ENCODE measurements at places on chromosomes 2 and 18.

- no peak for DNase-seq
Measured at GRCh38 chr2:209642146-209642820, 129.3 kb upstream of the UNC80 start.

DNA sequence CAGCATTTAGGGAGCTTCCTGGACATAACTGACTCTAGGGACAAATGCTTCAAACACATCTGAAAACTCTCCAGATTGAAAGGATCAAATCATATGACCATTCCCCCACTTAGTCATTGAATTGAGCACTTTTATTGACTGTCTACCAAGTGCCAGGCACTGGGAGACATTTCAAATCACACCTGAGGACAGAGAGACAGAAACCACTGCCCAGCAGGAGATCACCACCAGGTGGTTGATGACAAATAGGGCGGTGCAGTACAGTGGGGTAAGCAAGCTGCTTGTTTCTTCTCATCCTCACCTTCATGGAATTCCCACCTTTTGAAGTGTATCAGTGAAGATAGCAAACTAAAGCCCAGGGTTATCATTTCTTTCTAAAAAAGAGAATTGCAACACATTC, 19.0 kb upstream of the CXCR4 start:
- no peak for DNase-seq

DNA sequence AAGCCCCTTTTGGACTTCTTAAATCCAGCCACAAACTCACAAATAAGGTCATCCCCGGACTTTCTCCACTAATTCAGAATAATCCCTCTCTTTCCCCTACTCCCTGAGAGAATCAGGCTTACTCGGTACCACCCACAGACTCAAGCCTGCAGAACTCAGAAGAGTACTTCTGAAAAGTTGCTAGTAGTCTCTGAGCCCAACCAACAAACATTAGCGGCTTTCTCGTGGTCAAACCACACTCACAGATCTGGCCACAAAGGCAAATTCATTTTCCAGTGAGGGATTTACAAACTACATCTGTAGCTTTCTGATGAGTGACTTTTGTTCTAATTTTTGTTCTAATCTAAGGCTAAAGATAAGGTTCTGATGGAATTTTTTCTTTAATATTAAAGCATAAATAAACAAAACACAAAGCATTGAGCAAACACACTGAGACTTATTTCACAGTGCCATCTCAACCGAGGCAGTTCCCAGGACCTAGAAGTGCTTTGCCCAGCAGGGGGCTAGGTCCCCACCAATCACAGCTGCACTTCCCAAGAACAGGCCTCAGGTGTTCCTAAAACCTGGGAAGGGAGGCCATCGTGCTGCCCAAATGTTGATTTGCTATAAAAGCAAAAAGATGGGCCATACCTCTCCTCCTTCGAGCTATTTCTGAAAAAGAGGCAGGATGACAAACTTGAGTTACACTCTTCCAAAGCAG, 110.7 kb downstream of the COLEC12 start:
- no peak for DNase-seq

GRCh38 chr2:50126845-50127244, 905.1 kb downstream of the NRXN1 start:
- DNase-seq, result no peak

DNA sequence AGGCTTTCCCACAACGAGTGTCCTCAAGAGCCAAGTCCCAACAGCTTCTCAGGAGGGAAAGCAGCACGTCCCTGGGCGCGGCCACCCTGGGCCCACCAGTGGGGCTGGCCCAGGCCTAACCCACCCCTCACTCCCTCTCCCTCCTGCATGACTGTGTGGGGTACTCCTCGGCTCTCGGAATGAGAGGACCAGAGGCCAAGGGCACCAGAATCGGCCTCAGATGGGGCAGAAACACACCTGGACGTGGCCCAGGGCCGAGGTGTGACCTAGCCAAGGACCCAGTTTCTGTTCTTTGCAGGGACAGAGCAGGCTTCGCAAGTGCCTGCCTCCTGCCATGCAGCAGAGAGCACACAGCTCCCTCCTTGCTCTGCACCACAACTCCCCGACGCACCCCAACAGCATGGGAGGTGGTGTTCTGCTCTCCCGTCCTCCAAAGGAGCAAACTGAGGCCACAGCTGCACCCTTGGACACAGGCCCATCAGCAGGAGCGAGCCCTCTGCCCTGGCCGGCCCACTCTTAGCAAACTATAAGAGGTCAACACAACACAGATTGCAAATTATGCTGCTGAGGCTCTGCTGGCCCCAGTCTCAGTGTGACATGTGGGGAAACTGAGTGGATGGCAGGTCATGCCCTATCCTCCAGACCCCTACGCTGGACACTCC, 19.7 kb downstream of the HS6ST1 start:
- DNase-seq, result no peak

DNA sequence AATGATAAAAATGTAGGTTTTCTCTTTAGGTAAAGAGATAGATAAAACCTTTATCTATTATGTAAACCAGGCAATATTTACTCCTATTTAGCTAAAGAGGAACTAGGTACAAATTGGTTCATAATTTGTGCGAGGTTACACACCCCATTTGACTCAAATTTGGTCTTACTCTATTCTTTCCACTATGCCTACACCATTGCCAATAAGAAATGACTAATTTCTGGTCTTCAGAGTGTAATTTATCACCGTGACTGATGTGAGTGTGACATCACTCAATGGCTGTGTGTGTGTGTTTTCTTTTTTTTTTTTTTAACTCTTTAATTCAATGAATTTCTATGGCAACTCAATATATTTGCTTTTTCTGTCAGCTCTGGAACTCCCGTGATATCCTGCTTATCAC, 955.8 kb downstream of the TDRD15 start:
- no peak for DNase-seq

DNA sequence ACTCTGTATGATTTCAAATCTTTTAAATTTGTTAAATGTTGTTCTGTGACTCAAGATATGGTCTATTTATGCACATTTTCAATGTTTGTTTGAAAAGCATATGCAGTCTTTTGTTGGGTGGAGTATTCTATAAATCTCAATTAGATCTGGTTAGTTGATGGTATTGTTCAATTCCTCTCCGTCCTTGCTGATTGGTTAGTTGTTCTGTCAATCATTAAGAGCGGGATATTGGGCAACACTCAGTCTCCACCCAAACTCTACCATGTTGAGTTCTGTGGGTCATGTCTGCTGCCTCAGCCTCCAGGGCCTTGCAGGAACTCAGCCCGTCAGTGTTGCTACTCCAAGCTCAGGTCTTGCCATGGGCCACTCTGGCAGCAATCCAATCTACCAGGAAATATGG, 118.9 kb downstream of the VWA3B start:
- no peak for DNase-seq

DNA sequence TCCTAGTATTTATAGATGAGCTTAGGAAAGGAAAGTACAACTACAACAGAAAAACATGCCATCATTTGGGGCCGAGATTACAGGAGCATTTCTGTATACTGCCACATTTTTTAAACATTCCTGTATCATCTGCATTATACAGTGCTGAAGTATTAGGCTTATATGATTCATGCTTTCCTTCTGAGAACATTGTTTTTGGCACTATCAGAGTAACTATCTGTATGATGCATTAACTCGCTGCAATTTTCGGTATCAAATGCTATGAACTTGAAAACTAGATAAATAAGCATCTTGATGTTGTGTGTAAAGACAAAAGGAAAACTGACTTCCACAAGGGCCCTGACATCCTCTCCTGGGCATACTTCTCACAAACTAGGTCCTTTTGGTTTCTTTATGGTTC, 102.0 kb downstream of the RIT2 start:
- DNase-seq, result no peak

DNA sequence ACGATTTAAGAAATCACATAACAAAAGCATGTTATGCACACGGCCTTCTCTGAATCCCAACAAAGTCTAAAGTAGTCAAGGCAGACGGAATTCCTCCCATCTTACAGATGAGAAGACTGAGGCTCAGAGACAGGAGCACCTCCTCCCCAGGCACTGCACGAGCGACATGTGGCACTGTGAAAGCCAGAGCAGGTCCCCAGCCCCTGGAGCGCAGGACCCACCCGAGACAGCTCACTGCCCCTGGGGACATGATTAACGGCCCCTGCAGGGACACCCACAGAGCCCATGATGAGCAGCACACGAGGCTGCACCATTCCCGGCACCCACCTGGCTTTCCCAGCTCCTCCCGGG, 53.6 kb downstream of the EIPR1 start:
- no peak for DNase-seq

- no peak for DNase-seq
Measured at GRCh38 chr18:74633652-74634352, 36.1 kb downstream of the ZNF407 start.

DNA sequence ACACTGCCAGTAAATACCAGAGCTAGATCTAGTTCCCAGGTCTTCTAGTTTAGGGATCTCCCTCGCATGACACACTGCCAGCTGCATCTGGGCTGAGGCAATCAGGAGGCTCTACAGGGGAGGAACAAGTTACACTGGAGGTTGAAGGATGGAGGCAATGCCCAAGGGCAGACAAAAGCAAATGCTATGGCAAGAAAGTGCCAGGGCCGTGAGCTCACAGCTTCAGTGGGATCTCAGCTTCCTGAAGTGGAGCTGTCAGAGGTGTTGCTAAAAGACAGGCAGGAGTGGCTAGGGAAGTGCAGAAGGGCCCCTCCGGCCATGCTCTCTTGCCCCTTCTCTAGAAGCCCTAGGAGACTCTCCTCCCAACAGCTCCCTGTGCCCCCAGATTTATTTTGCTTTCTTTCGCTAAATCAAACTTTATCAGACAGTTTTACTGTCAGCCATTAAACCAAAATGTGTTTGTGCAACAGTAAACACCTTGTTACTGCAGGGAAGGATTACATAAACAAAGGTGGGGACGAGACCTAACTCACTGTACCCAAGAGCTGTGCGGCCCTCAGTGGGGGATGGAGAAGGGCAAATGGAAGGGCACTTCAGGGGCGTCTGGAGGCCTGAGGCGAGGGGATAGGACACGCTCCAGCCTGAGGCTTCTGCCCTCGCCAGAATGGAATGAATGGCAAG, 39.4 kb upstream of the PKDCC start:
- DNase-seq, result no peak

DNA sequence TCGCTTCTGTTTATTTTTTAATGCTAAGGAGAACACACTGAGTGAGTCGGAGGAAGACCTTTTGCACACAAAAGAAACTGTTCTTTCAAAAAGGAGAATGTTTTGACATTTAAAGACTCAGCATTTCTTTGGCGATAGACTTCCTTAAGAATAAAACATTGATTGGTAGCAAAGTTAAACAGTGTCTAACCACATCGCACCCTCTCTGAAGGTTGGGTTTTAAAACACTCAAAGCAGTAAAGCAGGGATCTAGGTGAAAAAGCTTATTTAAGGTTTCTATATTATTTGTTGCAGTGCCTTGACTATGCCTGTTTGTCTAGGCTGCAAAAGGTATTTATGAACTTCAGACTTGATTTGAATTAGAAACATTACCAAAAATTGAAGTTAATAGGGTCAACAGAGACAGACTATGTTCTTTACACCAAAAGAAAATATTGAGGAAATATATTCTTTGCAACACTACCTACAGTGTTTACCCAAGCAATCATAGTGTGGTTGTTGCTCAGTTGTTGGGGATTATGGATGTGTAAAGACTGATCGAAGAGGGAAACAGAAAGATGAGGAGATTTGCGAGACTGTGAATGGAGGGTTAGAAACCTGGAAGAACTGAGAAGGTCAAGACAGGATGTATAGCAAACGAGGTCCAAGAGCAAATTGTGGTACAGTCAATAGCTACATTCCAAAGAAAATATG, 297.8 kb upstream of the SLC39A10 start:
- no peak for DNase-seq

DNA sequence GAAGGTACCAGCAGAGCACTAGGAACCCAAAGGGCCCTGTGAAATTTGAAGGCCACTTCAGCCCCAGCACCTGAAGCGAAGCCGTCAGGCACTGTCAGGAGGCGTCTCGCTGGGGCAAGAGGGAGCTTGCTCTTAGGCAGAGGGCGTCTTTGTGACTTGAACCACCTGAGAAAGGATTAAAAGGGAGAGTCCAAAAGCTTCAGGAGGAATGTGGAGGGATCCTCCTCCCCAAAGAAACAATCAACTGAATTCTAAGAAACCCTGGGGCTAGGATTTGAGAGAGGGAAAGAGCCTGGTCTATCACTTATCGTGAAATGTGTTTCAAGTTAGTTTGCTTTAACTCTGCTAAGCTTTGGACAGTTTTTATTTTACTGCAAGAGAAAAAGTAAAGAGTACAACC, 324.9 kb upstream of the SOX11 start:
- no peak for DNase-seq

DNA sequence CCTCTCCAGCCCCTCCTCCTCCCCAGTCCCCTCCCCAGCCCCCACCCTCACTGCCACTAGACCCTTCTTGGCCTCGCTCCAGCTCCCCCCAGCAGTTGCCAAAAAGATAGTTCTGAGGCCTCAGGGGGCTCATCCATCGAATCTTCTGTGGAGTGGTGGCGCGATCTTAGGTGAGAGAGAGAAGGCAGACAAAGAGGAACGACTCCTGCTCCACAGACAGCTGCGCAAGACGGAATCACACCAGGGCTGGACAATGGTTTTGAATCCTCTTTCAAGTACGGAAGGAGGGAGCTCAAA, 68.1 kb downstream of the LAMA3 start:
- DNase-seq, result no peak

DNA sequence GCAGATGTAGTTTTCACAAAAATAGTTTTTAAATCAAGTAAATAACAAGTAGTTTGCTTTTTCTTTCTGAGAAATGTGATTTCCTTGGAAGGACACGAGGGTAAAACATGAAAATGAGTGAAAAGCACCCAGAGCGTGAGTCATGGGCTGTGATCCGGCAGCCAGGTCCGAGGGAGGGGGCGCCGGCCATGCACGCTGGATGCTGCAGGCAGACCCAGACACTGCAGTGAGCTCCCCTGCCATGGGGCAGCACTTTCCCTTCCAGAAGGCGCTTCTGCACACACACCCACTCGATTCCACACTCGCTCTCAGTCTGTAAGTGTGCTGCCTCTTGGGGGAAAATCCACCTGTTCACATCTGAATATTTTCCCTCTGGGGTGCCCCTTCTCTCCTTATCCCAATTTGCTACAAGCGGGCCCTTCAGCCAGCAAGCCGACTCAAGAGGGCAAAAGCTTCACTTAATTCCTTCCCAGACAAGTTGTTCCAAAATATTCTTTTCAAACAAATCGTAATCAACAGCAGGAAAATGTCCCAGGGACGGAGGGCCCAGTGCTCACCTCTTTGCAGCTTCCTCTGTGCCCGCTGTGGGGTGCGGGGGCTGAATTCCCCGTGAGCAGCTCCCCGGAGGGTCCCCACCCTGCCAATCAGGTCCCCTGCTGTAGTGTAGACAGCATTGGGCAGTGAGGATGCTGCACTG, 87.0 kb upstream of the ID2 start:
- no peak for DNase-seq

GRCh38 chr2:13522917-13523821, 806.4 kb downstream of the TRIB2 start:
- DNase-seq, result no peak

GRCh38 chr2:197164141-197164754, 146.3 kb downstream of the ANKRD44 start:
- no peak for DNase-seq
